Renal pelvis (tissue), 12 donors: ENCODE measurements at places on chromosomes 4 and X.

DNA sequence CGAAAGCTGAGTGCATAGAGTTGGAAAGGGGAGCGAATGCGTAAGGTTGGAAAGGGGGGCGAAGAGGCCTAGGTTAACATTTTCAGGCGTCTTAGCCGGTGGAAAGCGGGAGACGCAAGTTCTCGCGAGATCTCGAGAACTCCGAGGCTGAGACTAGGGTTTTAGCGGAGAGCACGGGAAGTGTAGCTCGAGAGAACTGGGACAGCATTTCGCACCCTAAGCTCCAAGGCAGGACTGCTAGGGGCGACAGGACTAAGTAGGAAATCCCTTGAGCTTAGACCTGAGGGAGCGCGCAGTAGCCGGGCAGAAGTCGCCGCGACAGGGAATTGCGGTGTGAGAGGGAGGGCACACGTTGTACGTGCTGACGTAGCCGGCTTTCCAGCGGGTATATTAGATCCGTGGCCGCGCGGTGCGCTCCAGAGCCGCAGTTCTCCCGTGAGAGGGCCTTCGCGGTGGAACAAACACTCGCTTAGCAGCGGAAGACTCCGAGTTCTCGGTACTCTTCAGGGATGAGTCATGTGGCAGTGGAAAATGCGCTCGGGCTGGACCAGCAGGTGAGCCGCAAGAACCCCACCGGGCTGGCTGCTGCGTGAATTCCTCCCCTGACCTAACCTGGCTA lies at the start of gene DDX3X:
TSS of gene DDX3X (plus strand) at position 419 of the 619 bp plus-strand sequence. CDS start at position 510, 91 bp downstream.
- DNase-seq: peak; percentile 93

- DNase-seq: no peak
Measured at GRCh38 chrX:119685225-119686066, 7.5 kb downstream of the SEPTIN6 start.

DNA sequence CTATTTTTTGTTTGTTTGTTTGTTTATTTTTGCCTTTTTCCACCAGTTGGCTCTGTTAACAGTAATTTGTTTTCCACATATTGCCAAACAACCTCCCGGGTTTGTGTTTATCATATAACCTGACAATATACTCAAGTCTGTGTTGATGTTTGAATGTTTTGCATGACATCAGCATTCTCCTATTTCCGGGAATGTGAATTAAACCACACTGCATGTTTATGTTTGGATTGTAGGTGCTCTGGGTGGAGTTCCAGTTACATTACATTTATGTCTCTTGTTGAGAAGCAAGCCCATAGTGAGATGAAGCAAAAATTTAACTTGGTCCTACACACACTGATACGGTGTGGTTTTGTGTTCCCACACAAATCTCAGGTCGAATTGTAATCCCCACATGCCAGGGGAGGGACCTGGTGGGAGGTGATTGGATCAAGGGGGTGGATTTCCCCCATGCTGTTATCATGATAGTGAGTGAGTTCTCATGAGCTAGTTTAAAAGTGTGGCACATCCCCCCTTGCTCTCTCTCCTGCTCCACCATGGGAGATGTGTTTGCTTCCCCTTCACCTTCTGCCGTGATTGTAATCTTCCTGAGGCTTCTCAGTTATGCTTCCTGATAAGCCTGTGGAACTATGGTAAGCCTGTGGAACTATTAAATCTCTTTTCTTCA lies 54.4 kb upstream of the CLNK start:
- no peak for DNase-seq

DNA sequence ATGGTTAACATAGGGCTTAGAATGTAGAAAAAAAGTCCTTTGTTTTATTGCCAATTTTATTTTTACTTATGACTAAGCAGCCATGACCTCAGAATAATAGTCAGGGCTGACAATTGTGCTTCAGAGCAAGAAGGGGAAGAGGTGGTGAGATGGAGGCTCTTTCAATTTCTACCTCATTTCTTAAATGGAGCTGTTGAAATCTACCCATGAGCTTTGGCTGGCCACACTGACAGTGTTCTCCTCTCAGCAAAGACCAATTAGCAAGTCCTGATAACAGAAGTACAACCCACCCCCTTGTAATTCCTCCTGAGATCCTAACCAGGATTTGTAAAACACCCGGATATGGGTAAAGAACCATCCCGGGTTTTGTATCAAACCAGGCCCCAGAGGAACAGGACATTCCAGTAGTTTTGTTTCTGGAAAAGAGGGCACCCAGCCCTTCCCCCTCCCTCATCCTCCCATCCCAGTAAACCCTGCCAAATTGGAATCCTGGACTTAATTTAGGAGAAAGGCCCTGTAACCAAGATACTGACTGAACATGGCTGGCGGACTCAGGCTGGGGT lies at the start of gene HEPH:
TSS of gene HEPH (plus strand) at position 399 of the 563 bp plus-strand sequence. CDS start 6,324 bp downstream, outside the sequence.
- peak; percentile 28 for DNase-seq

GRCh38 chr4:72505314-72505744 lies 63.7 kb downstream of the ADAMTS3 start:
- peak; percentile 17 for DNase-seq

DNA sequence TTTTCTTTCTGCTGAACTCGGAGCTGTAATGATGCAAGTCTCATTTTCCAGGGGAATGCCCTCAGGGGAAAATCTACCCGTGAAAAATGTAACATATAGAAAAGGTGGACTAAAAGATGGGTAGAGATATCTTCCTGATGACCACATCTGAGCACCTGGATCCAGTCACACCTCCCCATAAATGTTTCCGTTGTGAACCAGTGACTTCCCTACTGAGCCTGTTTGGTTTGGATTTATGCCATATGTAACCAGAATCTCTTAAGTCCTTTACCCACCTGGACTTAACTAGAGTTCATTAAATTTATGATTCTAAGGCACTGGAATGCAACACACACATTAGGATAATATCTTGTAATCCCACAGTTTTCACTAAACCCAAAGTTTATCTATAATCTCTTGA lies 171.1 kb downstream of the ZNF330 start:
- DNase-seq: peak; percentile 10

- no peak for DNase-seq
Measured at GRCh38 chr4:45745741-45746140, 378.1 kb downstream of the GABRG1 start.

GRCh38 chr4:6402566-6403399 lies 69.6 kb downstream of the PPP2R2C start:
- no peak for DNase-seq

GRCh38 chrX:100863326-100863864 lies 10.8 kb downstream of the NOX1 start:
- peak; percentile 15 for DNase-seq

DNA sequence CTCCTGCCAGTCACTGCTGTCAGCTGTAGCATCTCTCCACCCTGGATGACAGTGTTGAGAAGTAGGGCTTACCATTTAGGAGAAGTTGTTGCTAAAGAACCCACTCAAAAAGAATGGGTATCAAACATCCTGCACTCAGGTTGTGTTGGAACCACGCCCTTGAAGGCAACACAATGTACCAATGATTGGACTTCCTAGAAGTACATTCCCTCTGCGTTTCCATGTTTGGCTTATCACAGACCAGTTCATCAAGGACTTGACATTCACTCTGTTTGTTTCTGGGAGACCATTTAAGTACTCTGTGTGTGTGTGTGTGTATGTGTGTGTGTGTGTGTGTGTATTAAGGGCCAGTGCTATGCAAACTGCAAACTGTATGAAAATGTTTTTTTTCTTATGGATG lies 200.6 kb upstream of the GATB start:
- no peak for DNase-seq

GRCh38 chrX:50117476-50117875 lies 83.3 kb downstream of the AKAP4 start:
- DNase-seq: no peak

GRCh38 chrX:17860811-17861488 lies at the start of gene RAI2:
TSS of gene RAI2 (minus strand) at chrX:17861298. CDS start at chrX:17802010, 59,288 bp downstream.
- DNase-seq: no peak

DNA sequence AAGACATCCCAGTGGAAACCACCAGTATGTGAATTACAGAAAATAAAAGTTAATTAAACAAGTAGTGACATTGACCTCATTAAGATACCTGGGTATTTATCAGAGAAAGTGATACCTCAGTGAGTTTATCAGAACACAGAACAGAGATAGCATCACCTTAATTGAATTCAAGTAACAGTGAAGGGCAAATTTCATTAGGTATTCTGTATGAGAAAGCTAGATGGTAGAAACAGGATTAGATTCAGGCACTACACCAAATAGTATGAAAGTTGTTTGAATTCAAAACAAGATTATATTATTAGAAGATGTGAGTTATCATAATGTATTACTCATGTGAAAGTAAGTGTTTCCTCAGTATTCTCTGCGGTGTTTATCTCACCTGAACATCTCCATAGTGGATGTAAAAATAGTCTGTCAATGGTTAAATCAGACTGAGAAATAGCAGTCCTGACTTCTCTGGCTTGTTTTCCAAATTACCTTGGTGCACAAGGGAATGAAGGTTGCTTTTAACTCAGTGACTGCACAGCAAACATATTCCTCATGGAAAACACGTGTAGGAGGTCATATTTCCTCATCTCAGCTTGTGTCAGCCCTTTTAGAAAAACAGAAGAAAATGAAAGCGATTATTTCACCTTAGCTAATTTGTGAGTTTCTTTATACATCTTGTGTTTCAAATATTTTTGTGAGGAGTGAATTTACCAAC lies 79.9 kb upstream of the PCDH18 start:
- no peak for DNase-seq

DNA sequence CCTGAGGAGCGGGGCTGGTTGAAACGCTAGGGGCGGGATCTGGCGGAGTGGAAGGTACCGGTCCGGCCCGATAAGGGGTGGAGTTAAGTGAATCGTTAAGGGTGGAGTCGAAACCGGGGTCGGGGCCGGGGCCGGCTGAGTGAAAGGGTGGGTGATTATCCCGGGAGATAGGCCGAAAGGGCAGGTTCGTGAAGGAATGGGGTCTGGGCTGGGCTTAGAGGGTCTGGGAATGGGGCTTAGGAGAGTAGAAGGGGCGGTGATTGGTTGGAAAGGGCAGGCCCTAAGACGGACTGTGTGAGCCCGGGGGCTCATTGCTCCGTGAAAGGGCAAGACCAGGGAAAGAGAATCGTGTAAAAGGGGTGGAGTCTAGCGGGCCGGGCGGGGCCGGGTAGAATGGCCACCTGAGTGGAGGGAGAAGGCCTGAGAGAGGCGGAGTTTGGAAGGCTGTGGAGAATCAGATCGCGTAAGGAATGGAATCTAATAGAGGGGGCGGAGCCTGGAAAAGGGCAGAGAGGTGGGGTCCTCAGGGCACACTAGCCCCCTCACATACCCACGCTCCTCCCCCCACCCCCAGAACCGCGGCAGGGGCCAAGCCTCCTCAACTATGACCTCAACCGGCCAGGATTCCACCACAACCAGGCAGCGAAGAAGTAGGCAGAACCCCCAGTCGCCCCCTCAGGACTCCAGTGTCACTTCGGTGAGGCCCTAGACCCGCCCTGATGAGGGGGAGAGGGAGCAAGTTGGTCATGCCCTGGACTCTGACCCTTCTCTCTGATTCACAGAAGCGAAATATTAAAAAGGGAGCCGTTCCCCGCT lies 430 bp downstream of the HDAC6 start:
- DNase-seq: peak; percentile 83
